Activated CD4-positive, alpha-beta T cell treated with anti-CD3 and anti-CD28 coated beads, Interleukin-2, amount 10 ng/mL, durations not matched to agents 24 days and 14 days (primary cell): ENCODE measurements at places on chromosomes 12 and 14.

- H3K27me3 ChIP-seq, result peaks cover 2% of the 10 kb centered on the region
- H3K4me1 ChIP-seq, result no peaks in the 10 kb centered on the region
- no peak for DNase-seq
- H3K36me3 ChIP-seq, result no peaks in the 10 kb centered on the region
Measured at GRCh38 chr12:95646781-95647190, 95.5 kb upstream of the USP44 start.

- no peak for DNase-seq
- no peaks in the 10 kb centered on the region for H3K27me3 ChIP-seq
- no peak overlapping the region for H3K4me3 ChIP-seq
- H3K36me3 ChIP-seq, result peaks cover 5% of the 10 kb centered on the region
- H3K27ac ChIP-seq, result no peak overlapping the region
- peaks cover 22% of the 10 kb centered on the region for H3K4me1 ChIP-seq
Measured at GRCh38 chr14:59293935-59294661, 105.6 kb downstream of the DAAM1 start.

GRCh38 chr14:73463411-73463810 is 5.1 kb upstream of the NUMB start:
- H3K4me3 ChIP-seq, result peak overlapping the region; percentile 70
- H3K27ac ChIP-seq, result peak overlapping the region; percentile 94
- no peaks in the 10 kb centered on the region for H3K27me3 ChIP-seq
- peak; percentile 79 for DNase-seq

DNA sequence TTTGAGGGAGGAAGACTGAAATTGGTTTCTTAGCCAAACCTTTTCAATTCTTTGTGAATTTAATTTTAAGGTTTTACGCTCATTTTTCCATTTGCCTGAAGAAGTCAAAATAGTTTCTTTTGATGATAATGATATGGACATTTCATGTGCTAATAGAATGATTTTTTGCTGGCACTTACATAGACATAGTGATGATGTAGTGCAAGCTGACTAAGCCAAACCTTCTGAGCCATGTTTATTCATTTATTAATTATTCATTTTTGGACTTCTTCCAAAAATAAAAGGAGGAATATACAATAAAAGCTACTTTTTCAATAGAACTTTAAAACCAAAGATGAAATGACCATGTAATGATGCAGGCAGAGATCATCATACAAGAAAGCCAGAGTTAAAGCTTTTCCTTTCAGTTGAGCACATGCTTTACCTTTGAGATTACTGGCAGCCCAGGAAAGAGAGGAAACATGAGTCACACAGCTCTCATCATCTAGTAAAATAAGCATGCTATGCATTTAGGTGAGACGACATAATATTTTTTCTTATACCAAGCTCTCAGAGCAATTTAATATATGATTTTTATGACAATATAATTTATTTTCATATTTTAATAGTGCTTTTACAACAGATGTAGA is 24.8 kb downstream of the KCNA1 start:
- H3K4me1 ChIP-seq, result no peaks in the 10 kb centered on the region
- H3K27ac ChIP-seq, result no peak overlapping the region
- H3K36me3 ChIP-seq, result no peaks in the 10 kb centered on the region
- no peak overlapping the region for H3K4me3 ChIP-seq
- peaks cover 22% of the 10 kb centered on the region for H3K27me3 ChIP-seq
- DNase-seq, result no peak

GRCh38 chr14:105151838-105152793 is 16.5 kb downstream of the JAG2 start:
- DNase-seq, result no peak
- no peaks in the 10 kb centered on the region for H3K36me3 ChIP-seq
- H3K27me3 ChIP-seq, result no peaks in the 10 kb centered on the region
- no peak overlapping the region for H3K27ac ChIP-seq
- H3K4me1 ChIP-seq, result no peaks in the 10 kb centered on the region

DNA sequence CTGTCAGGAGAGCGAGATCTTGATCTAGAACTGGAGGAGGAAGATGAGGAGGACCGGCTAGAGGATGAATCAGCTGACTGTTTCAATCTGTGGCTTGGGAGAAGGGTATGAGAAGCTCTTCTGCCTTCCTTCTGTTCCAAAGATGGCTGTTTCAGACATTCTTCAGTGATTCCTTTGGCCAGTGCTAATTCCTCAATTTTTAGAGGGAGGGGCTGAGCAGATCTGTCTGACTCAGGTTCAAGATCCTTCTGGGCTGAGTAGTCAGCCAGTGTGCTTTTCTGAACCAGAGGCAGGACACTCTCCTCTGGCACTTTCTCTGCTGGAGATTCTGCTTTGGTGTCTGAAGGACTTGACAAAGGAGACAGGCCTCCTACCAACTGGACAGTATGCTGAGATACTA is 15.2 kb downstream of the ACIN1 start:
- H3K27ac ChIP-seq, result peak overlapping the region; percentile 5
- DNase-seq, result no peak

GRCh38 chr12:119102274-119102673 is 76.5 kb upstream of the HSPB8 start:
- H3K36me3 ChIP-seq, result no peaks in the 10 kb centered on the region
- no peaks in the 10 kb centered on the region for H3K4me1 ChIP-seq
- no peaks in the 10 kb centered on the region for H3K27me3 ChIP-seq
- no peak overlapping the region for H3K27ac ChIP-seq
- DNase-seq, result no peak
- no peak overlapping the region for H3K4me3 ChIP-seq

DNA sequence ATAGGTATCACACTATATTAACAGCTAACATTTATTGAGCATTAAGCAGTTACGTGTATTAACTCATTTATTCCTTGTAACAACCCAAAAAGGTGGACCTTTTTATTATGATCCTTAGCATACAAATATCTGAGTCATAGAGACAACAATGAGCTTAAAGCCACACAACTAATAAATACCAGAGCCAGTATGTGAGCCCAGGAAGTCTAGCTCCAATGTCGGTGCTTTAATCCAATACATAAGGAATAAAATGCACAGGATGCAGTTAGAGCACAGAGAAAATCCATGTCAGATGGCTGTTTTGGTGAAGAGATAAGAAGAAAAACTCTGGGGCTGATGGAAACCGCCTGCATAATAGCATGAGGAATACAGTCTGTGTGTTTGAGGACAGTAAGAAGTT is 888.6 kb downstream of the TMTC2 start:
- no peak for DNase-seq
- H3K4me1 ChIP-seq, result no peaks in the 10 kb centered on the region
- no peak overlapping the region for H3K27ac ChIP-seq
- H3K27me3 ChIP-seq, result no peaks in the 10 kb centered on the region
- no peak overlapping the region for H3K4me3 ChIP-seq

DNA sequence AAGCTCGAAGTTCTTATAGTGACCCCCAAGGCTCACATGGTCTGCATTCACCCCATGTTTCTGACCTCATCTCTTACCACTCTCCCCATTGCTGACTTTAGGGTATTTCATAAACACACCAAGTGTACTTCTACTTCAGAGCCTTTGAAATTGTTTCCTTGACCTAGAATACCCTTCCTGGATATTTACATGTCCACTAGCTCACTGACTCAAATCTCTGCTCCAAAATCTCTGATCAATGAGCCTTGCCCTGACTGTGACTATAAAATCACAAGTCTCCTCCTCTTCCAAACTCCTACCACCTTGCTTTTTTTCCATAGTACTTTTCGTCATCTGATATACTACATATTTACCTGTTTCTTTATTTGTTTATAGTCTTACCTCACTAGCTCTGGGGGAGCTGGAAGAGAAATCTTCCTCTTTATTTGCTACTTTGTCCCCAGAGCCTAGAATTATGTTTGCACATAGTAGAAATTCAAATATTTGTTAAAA is 105.1 kb downstream of the RMST start:
- H3K4me3 ChIP-seq, result no peak overlapping the region
- H3K4me1 ChIP-seq, result no peaks in the 10 kb centered on the region
- H3K27ac ChIP-seq, result no peak overlapping the region
- no peaks in the 10 kb centered on the region for H3K27me3 ChIP-seq
- no peak for DNase-seq

- DNase-seq, result no peak
- H3K27ac ChIP-seq, result no peak overlapping the region
- no peaks in the 10 kb centered on the region for H3K36me3 ChIP-seq
- H3K27me3 ChIP-seq, result no peaks in the 10 kb centered on the region
Measured at GRCh38 chr14:76595266-76595665, 166.0 kb upstream of the VASH1 start.

- H3K4me3 ChIP-seq, result no peak overlapping the region
- H3K4me1 ChIP-seq, result peaks cover 19% of the 10 kb centered on the region
- no peaks in the 10 kb centered on the region for H3K27me3 ChIP-seq
- H3K27ac ChIP-seq, result no peak overlapping the region
Measured at GRCh38 chr12:93805736-93806141, 128.6 kb downstream of the CRADD start.

- H3K27me3 ChIP-seq, result no peaks in the 10 kb centered on the region
- no peaks in the 10 kb centered on the region for H3K4me1 ChIP-seq
- H3K36me3 ChIP-seq, result no peaks in the 10 kb centered on the region
- no peak overlapping the region for H3K27ac ChIP-seq
Measured at GRCh38 chr12:74781991-74782485, 244.4 kb downstream of the ATXN7L3B start.

DNA sequence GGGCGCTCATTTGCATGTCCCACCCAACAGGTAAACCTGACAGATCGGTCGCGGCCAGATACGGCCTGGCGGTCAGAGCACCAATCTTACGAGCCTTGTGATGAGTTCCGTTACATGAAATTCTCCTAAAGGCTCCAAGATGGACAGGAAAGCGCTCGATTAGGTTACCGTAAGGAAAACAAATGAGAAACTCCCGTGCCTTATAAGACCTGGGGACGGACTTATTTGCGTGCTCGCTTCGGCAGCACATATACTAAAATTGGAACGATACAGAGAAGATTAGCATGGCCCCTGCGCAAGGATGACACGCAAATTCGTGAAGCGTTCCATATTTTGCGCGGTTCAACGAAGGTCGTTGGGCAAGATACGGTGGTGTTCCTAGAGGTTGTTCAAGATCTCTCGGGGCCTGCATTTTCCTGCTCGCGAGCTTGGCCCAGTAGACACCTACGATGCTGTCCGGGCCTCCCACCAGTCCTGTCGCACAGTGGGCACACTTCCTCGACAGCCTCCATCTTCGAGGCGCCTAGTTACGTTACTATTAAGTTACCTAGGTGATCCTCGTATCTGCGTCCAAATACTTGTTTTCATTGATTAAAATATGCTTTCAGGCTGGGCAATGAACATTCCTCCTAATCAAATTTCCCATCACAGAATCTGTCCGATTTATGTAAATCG is at the start of gene RNU6-7:
Gene RNU6-7, plus strand, starts transcription at position 230 of the 675 bp plus-strand sequence.
- H3K27me3 ChIP-seq, result peaks cover 14% of the 10 kb centered on the region
- peaks cover 36% of the 10 kb centered on the region for H3K4me1 ChIP-seq
- DNase-seq, result peak; percentile 74
- H3K27ac ChIP-seq, result peak within 1 kb of the TSS; percentile 94
- no peaks in the 10 kb centered on the region for H3K36me3 ChIP-seq

DNA sequence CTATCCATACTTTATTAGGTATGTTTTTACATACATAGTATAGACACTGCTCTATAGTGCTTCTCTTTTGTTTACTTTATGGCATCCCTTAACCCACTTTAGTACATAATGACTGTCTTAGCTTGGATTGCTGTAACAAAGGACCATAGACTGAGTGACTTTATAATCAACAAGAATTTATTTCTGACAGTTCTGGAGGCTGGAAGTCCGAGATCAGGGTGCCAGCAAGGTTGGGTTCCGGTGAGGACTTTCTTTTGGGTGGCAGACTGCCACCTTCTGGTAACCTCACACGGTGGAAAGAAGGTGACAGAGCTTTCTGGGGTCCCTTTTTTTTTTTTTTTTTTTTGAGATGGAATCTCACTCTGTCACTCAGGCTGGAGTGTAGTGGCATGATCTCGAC is 48.6 kb upstream of the PPM1H start:
- no peak overlapping the region for H3K4me3 ChIP-seq
- no peak overlapping the region for H3K27ac ChIP-seq
- no peak for DNase-seq
- H3K36me3 ChIP-seq, result no peaks in the 10 kb centered on the region
- peaks cover 4% of the 10 kb centered on the region for H3K27me3 ChIP-seq

DNA sequence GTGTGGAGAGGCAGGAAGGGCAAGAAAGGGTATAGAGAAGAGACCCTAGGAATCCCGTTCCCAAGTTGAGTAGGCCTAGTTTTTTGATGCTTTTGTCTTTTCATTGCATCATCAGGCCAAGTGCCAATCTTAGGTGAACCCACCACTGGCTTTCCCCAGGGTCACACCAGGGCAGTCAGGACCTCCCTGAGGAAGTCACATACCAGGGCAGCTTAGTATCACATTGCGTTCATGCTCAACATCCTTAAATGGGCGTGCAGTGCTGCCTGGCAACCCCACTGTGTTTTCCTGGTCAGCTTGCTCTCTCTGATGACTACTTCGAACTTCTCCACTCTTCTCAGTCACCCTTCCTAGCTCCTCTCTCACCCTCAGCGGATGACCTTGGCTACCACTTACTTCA is 9.0 kb downstream of the ASIC1 start:
- no peak for DNase-seq
- peaks cover 12% of the 10 kb centered on the region for H3K4me1 ChIP-seq
- peaks cover 1% of the 10 kb centered on the region for H3K36me3 ChIP-seq
- H3K27me3 ChIP-seq, result peaks cover 4% of the 10 kb centered on the region
- H3K4me3 ChIP-seq, result no peak overlapping the region

- no peak overlapping the region for H3K27ac ChIP-seq
- no peaks in the 10 kb centered on the region for H3K27me3 ChIP-seq
- peak; percentile 60 for DNase-seq
- no peak overlapping the region for H3K4me3 ChIP-seq
- H3K36me3 ChIP-seq, result no peaks in the 10 kb centered on the region
- H3K4me1 ChIP-seq, result no peaks in the 10 kb centered on the region
Measured at GRCh38 chr12:80412343-80412953, 31.6 kb upstream of the PTPRQ start.

GRCh38 chr14:50001151-50001998 is 108.5 kb downstream of the ARF6 start:
- H3K27me3 ChIP-seq, result no peaks in the 10 kb centered on the region
- H3K36me3 ChIP-seq, result peaks cover 4% of the 10 kb centered on the region
- peak; percentile 91 for DNase-seq

DNA sequence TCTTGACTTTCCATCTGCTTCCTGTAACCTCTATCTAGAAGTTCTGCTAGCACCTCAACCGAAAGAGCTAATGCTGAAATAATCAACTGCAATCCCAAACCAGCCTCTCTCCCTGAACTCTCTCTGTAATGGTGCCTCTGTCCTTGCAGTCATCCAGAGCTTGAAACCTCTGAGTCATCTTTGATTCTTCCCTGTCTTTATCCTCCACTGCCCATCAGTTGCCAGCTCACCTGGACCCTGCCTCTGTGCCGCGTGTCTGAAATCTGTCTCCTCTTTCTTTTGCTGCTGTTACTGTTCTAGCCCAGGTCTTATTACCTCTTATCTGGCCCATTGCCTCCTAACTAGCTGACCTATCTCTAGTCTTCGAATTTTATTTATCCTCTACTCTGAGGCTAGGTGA is 15.5 kb downstream of the CLSTN3 start:
- H3K36me3 ChIP-seq, result peaks cover 64% of the 10 kb centered on the region
- H3K4me1 ChIP-seq, result peaks cover 4% of the 10 kb centered on the region
- no peak for DNase-seq
- no peak overlapping the region for H3K27ac ChIP-seq
- H3K27me3 ChIP-seq, result no peaks in the 10 kb centered on the region
